Ammon's horn (tissue), 1 donor: ENCODE measurements at places on chromosomes 12 and 14.

GRCh38 chr12:56898938-56899337 lies 35.3 kb downstream of the SDR9C7 start:
- no peak for DNase-seq

GRCh38 chr12:90909069-90909770 lies 45.8 kb downstream of the CCER1 start:
- DNase-seq: peak; percentile 37

GRCh38 chr12:5884866-5885265 lies 60.2 kb downstream of the ANO2 start:
- no peak for DNase-seq

GRCh38 chr12:45292486-45293195 lies 76.7 kb downstream of the ANO6 start:
- no peak for DNase-seq

GRCh38 chr14:23482823-23483148 lies 13.3 kb downstream of the NGDN start:
- no peak for DNase-seq

GRCh38 chr14:22491683-22492621 lies 97.1 kb downstream of the DAD1 start:
- no peak for DNase-seq

- DNase-seq: no peak
Observed at GRCh38 chr12:91609283-91609682, 426.7 kb upstream of the DCN start.

GRCh38 chr12:59122784-59123183 lies 202.5 kb upstream of the LRIG3 start:
- no peak for DNase-seq
